ENCODE measurements at places on chromosomes 6 and 20.
A peak's percentile ranks its signal among the peaks of the same experiment; 100 is the strongest.

DNA sequence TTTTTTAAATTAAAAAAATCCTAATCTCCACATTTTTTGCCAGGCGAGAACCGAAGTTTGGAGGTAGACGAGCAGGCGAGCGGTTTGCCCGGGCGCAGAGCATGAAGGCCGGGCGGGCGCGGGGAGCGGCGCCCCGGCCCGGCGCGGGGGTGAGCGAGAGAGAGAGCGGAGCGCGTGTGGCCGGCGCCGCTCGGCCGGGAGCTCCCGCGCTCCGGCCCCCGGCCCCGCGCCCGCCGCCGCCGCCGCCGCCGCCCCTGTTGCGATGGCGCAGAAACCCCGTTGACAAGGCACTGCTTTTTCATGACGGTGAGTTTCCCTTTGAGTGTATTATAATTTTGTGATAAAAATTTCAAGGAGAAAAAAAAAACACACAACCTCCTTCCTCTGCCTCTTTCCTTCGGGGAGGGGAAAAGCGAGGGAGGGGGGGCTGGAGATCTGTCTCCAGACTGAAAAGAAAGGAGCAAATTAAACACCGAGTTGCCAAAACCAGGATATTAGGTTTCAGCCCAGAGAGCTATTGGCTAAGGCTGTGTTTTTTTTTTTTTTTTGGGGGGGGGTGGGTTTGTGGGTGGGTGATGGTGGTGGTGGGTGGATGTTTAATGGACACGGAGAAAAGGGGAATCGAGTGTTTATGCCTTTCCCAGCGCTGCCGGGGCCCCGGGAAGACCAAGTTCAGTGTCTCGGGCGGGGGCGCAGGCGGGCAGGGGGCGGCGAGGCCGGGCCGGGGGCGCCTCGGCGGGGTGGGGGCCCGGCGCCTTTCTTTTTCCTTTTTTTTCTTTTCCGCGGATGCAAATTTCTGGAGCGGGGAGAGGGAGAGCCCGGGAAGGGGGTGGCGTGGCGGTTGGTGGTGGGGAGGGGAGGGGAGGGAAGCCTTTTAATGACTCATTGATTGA is at the start of gene BICRAL:
TSS of gene BICRAL (plus strand) at position 257 of the 893 bp plus-strand sequence. CDS start 39,971 bp downstream, outside the sequence.
- peak; percentile 71 for DNase-seq

DNA sequence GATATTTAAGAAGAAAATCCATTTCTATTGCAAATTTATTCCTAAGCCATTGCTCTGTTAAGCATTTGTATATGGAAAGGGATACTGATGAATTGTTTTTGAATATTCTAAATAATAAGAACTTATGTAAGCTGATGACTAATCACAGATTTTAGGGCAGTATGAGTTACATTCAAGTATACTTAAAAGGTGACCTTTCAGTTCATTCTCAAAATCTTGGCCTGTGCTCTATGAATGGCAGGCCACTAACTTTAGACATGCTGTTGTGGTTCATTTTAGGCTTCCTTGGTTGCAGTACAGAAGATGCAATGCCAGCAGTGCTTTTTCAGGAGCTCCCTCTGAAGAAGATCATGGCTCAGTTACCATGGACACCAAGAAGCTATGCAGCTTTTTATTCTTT is 380.4 kb downstream of the CENPW start:
- no peak for DNase-seq

DNA sequence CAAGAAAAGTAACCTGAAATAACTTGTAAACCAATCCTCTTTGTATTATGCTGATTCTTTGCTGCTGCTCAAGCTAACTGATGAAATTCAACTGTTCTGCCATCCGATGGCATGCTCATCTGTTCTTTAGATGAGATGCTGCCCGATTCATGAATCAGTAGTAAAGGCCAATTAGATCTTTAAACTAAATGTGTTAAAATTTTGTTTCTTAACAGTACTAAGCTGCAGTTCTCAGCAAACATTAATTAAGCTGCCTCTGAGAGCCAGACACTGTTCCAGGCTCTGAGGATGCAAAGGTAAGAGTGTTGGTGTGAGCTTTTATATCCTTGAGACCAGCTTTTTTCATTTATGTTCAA is 77.0 kb upstream of the NT5E start:
- no peak for DNase-seq

- no peak for DNase-seq
These were observed 26.9 kb upstream of the FANCE start for GRCh38 chr6:35425284-35425683.

- DNase-seq, result no peak
These were observed 27.4 kb downstream of the ASXL1 start for GRCh38 chr20:32385541-32385940.

DNA sequence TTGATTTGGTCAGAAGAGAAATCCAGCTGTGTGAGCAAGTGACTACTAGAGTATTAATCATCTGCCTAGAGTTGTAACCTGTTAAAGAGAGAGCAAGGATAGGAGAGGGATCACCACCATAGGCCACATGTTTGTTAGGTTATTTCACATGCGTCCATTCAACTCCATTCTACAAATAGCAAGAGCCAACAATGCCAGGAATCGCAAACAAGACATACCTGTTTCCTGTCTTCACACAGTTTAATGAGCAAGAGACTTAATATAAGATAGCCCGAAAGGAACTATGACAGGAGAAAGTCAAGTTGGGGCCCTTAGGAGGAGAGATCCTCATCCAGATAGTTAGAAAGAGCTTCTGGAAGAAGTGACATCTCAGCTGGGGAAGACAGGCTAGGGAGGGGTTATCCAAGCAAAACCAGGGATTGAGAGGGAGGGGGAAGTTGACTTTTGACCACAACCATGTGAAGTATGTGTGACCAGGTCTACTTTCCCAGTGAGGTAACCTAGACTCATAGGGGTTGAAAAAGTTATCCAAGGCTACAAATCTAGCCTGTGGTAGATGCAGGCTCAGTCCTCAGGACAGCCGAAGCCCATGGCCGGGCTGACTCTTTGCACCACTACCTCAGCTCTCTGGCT is 147.4 kb downstream of the ALDH8A1 start:
- DNase-seq, result no peak

- DNase-seq, result no peak
These were observed 115.9 kb downstream of the DLL1 start for GRCh38 chr6:170174771-170175643.

DNA sequence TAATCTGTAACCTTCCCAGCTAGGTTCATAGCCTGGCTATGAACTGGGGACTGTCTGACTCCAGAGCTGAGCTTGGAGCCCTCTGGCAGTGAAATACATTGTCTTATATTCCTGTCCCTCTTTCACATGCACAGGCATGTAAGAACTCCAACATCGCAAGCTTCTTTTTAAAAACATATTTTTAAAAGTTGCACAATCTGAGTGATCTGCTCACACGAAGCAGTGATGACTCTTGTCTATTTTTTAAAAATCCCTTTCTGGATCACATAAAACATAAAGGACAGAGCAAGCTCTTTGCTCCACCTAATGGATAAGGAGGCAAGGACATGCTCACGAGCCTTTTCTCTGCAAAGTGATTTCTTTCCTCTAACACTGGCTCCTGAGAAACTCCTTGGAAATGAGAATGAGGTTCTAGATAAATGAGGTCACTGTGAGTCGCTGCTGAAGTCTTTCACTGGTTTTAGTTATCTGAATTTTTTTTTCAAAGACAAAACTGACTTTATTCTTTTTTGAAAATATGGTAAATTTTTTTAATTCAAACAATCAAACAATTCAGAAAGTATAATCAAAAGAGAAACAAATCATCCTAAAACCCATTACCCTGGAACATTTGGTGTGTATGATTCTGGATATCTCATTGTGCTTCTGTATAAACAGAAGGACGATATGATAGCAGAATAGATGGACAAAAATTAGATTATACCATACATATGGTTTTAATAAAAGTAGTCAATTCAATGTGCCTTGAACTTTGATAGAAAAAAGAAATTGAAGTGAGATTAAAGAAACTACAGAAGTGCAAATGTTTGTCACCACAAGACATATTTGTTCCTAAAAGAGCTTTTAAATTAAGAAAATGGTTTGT is 30.8 kb downstream of the IL20RA start:
- DNase-seq, result peak; percentile 69

- no peak for DNase-seq
These were observed 234.3 kb downstream of the QKI start for GRCh38 chr6:163648868-163649267.

DNA sequence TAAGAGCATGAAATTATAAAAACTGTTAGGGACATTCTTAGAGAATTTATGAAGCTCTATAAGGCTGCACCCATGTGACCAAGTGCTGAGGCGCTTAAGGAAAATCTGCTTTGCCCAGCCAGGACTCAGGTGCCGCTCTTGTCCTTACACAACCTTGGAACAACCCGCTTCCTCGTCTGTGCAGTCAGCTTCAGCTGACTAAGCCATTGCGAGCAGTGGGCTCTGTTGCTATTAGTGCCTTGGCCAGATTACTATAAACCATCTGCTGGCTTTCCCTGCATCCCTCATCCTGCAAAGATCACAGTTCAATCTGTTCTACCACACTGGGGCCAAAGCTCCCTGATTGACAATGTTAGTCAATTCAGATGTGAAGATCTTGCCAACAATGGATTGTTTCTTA is 89.1 kb upstream of the E2F3 start:
- no peak for DNase-seq

DNA sequence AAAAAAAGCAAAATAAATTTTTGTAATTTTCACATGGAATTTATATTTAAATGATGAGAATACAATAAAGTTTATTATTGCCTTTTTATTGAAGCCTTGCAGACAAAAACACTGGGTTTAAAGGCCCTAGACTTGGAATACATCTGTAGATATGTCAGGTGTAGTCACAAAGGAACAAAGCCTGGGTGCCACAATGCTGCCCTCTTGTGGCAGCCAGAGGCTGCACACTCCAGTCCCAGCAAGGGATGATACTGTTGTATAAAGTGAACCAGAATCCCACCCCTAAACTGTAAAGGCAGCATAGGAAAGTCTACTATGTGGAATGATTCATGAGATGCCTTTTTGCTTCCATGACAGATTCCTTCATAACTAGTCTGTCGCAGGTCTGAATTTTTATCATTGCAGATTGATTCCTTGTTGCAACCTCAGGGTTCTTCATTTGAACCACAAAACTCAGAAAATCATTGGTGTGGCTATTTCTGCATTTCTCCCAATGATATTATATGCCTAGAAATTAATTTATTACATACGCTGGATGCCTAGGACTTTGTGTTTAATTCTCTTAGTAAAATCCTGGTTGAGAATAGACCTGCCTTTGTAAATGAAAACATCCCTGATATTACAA is 37.0 kb downstream of the MAK start:
- DNase-seq, result peak; percentile 85

Measured in SK-MEL-5 (cell line).